MCF 10A (cell line): ENCODE measurements at places on chromosomes 1 and 21. TPM values are rescaled to one million over a fixed set of nuclear protein-coding genes. Genes with fewer than 3 reads are reported as not detected.

DNA sequence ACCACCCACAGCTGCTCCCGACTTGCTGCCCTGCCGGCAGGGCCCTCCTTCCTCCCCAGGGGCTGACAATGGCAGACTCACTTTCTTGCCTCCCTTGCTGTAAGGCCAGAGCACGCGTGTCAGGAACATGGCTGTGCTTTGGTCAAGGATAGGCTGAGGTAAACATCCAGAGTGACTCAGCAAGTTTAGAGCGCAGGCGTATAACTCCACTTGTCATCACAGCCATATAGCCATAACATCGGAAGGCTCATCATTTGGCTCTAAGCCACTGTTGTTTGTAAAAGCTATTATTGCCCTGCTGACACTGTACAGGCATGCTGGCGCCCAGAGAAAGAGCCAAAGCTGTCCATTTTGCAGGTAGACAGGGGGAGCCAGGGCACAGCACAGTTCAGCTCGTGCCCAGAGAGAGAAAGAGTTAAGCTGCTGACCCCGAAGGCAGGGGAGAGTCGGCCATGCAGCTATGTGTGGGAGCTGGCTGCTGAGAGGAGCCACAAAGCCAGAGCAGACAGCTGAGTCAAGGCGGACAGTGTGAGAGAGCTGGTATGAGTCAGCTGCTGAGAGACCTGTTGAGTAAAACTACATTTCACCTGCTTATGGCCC, 60.6 kb downstream of the GNG4 start:
- DNase-seq = peak; percentile 91

GRCh38 chr1:43981135-43981491, 2.1 kb downstream of the B4GALT2 start:
- DNase-seq = no peak

DNA sequence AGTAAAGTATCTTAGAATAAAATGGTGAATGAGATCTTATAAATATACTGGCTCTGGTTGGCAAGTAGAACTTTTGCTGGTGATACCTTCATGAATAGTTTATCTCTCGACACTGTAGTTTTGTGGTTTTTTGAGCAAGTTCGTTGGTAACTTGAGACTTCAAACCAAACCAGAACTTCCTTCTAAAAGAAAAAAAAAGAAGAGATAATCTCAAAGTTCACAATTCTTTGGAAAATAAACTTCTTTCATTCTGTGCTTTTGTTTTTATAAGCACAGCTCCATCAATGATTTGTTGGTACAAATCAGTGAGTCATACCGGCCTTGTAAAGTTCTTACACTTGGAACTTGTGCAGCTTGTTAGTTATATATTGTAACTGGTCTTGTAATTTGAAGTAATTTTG, 2.3 kb downstream of the HIPK1 start:
- peak; percentile 38 for DNase-seq

The SH2D1B gene
- not detected in 2 replicates for total RNA-seq

The S100A9 gene
- 86.4 and 126 TPM in 2 replicates for total RNA-seq

DNA sequence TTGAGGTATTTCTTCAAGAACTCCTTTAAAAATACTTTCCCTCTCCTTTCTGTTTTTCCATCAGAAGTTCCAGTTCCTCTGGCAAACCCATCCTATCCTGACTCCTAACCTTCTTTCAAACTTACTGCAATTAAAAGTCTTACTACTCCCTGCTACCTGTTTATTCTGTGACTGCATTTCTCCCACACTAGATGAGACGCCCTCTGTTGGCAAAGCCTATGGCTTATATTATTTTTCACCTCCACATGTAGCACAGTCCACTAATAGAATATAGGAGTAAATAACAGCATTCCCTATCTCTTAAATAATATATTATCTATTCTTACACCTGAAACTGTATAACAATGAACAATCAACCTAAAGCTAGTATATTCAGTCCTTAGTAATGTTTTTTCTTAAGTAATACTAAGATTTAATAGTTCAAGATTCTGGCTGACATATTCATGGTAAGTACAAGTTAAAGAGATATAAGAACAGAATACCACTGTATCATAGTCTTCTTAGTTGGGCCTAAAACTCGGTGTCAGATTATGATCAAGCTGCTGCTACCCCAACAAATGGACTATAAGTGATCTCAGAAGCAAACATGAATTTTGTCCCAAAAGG, 54.8 kb downstream of the RAB3GAP2 start:
- DNase-seq = peak; percentile 55

The SPATA6 gene
- total RNA-seq = 4.2 and 6.9 TPM in 2 replicates

The LCE6A gene
- not detected in 2 replicates for total RNA-seq

The ANKRD34A gene
- total RNA-seq = 2.6 and 3.1 TPM in 2 replicates

DNA sequence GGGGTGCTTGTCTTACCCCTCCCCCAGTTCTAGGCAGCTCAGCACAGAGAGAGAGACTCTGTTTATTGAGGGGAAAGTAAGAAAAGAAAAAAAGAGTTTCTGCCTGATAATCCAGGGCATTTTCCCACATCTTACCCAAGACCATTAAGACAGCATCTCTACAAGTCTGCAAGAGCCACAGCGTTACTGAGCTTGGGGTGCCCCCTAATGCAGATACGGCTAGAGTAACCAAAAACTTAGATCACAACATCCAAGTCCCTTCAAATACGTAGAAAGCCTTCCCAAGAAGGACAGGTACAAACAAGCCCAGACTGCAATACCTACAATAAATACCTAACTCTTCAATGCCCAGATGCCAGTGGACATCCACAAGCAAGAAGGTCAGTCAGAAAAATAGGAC, 6.2 kb upstream of the TEX50 start:
- DNase-seq = peak; percentile 10

GRCh38 chr1:25194572-25195020, 37.7 kb downstream of the SYF2 start:
- peak; percentile 6 for DNase-seq

- peak; percentile 14 for DNase-seq
Observed at GRCh38 chr1:20698195-20698910, 19.5 kb downstream of the KIF17 start.

GRCh38 chr1:44747878-44748277, 8.2 kb downstream of the KIF2C start:
- no peak for DNase-seq

DNA sequence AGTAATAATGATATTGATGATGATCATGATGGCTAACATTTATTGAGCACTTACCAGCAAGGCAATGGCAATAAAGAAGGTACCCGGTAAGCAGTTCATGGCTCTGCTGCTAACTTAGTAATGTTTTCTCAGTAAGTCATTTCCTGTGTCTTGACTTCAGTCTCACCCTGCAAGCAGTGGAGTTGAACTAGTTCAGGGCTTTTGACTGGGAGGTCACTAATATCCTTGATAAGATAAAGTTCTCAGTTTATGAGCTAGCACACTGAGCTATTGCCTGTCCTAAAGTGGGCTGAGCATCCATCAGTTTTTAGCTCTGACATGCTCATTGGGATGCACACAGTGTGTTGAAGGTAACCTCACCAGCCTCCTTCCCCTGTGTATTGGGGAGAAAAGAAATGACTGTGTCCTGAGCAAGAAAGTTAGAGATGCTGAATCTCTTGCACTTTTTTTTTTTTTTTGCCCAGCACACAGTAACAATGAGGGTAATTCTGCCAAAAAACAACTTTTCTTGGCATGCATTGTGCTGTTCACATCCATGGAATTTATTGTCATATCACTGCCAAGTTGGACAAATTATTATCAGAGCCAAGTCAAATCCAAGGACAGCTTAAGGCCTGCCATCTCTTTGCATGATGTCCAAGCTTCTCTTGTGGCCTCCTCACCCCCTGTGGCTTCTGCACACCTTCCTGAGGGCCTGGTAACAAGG, 55.5 kb upstream of the GADD45A start:
- peak; percentile 71 for DNase-seq

DNA sequence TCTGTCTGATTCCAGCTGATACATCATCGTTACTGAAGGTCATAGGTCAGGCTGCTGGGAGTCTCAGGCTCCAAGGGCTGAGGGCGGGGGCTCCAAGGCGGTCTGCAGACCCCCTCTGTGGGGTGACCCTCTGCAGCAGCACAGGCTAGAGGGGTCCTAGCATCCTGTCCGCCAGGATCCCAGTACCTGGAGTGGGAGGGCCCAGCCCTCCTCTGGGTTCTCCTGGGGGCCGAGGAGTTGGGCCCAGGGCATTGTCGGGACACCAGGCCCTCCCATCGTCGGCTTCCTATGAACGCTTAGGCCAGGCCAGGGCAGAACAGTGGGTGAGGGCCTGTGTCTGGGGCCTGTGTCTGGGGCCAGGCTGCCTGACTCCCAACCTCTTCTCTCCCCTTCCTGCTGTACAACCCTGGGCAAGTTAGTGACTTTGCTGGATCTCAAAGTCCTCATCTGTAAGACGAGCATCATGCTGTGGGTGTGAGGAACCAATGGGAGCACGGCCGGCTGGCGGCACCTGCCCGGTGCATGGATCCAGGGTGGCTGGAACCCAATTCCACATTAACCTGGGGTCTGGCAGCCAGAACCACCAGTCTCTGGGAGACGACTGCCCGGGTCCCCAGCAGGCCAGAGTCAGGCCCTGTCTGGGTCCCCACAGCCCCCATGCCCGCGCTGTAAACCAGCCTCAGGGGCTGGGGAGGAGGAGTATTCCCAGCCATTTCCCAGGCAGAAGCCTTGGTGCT, 56.2 kb upstream of the COL18A1 start:
- DNase-seq = no peak

GRCh38 chr1:183164340-183164739, 21.7 kb upstream of the LAMC2 start:
- DNase-seq = peak; percentile 93

DNA sequence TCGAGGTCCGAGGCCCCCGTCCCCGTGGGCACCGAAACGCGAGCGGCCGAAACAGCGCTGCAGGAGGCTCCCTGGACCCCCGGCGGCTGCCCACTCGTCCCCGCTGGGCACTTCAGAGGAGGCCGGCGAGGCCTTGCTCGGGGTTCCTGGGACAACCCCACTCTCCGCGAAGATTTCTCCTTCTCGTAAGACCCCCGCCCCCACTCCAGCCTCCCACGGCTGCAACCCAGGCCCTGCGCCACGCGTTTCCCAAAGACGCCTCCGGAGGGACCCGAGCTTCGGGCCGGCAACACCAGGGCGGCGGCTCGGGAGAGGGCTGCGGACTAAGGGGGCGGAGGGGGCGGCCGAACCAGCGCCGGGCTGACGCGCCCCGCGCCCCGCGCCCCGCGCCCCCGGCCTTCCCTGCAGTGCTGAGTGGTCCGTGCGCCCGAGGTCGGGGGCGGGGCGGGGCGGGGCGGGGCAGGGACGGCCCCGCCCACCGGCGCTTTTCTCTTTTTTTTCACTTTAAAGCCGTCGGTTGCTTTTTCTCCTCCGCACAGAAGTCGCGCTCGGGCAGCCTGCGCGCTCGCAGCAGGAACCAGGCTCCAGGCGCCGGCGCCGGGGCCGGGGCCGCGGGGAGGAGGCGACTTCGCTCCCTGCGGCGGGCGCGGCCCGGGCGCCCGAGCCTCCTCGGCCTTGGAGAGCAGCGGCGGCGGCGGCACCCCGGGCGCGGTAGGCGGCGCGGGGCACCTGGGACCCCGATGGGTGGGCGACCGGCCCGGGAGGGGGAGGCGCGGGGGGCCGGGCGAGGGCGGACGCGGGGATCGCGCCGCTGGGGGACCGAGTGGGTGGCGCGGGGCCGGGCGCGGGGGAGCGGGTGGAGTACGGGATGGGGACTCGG, at the start of gene SPSB1:
SPSB1 (plus strand) TSS at position 534 of the 880 bp plus-strand sequence. CDS start 62,998 bp downstream, outside the sequence.
- DNase-seq = peak; percentile 70

- no peak for DNase-seq
Observed at GRCh38 chr1:240005997-240006650, 85.6 kb upstream of the FMN2 start.

The ADORA1 gene
- total RNA-seq = 0.26 and 0.34 TPM in 2 replicates

GRCh38 chr1:175319912-175320230, 127.3 kb upstream of the KIAA0040 start:
- DNase-seq = no peak

The NBPF4 gene
- not detected in 2 replicates for total RNA-seq

The SLC9C2 gene
- total RNA-seq = not detected in 2 replicates

The GPR37L1 gene
- total RNA-seq = not detected in 2 replicates

DNA sequence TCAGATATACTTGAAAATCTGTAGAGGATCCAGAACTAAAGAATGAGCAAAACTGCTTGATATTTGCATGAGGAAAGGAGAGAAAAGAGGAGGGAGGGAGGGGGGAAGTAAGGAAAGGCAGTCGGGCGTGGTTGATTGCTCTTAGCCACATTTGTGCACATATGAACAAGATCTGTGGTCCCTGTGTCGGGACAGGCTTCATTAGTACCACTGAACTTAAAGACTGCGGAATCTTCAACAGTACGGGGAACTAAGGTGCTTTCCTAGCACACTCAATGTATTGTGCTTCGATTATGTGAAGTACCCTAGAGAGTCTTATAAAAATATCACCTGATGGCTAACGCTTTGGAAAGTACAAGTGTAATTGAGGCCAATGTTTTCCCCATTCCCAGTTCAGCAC, 59.9 kb downstream of the ZBTB18 start:
- DNase-seq = no peak

DNA sequence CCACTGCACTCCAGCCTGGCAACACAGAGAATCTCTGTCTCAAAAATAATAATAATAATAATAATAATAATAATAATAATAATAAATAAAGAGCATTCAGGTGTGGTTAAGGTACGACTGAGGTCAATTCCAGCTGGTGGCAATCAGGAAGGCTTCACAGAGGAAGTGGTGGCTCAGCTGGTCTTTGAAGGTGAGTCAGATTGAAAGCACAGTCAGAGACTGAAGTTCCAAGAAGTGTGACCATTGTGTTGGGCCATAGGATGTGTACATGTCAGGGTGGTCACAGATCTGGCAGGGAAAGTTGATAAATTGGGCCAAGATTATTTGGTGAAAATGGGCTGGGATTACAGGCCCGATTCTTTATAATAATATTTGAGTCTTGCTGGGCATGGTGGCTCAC, 31.0 kb upstream of the MED18 start:
- no peak for DNase-seq

- DNase-seq = peak; percentile 96
Observed at GRCh38 chr1:221478050-221478949, 263.6 kb downstream of the DUSP10 start.

- no peak for DNase-seq
Observed at GRCh38 chr21:24369278-24369677, 1238.0 kb downstream of the MRPL39 start.

The SMCP gene
- total RNA-seq = not detected in 2 replicates

The ZBTB8A gene
- 11.5 and 15.1 TPM in 2 replicates for total RNA-seq

DNA sequence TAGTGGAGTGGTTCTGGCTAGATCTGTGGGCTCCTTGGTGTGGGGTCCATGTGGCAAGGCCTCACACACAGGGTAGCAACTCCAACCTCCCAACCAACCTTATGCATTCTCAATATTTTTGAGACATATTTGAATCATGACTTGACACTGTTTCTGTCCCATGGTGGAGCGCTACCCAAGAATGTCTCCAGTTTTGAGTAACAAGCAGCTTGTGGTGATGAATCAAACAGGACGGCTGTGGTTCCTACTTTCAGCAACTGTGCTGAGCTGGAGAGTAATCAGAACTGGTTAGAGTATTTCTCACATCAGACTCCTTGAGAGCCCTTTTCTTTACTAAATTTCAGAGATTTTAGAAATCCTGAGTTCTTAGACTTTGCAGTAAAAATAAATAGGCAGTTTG, 3.1 kb downstream of the LCE3D start:
- DNase-seq = no peak

The EVA1C gene
- 16.8 and 22.2 TPM in 2 replicates for total RNA-seq

DNA sequence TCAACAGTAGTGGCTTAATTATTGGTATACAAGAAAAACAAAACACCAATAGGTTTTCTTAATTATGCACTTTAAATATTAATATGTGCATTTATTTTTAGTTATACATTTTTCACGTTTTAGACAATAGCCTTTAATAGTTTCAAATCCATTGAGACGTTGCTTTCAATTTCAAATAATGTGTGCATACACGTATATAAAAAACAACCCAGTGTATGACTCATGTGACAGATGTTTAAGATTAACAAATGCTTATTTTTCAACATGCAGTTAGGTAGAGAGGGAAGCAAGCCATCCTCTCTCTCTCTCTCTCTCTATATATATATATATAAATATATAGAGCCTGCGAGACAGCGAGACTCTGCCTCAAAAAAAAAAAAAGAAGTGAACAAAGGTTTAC, 24.3 kb downstream of the EYA3 start:
- DNase-seq = peak; percentile 61
